Activated T-helper 1 cell treated with anti-CD3 and anti-CD28 coated beads, Interleukin-12 subunit alpha, Interleukin-12 subunit beta, Interleukin-2, Interleukin-4 antibody, amounts not matched to agents 30 ng/mL and 10 ng/mL and 1 ng/mL, durations not matched to agents 14 hours and 24 hours and 36 hours (primary cell): ENCODE measurements at places on chromosomes 11 and 22.

DNA sequence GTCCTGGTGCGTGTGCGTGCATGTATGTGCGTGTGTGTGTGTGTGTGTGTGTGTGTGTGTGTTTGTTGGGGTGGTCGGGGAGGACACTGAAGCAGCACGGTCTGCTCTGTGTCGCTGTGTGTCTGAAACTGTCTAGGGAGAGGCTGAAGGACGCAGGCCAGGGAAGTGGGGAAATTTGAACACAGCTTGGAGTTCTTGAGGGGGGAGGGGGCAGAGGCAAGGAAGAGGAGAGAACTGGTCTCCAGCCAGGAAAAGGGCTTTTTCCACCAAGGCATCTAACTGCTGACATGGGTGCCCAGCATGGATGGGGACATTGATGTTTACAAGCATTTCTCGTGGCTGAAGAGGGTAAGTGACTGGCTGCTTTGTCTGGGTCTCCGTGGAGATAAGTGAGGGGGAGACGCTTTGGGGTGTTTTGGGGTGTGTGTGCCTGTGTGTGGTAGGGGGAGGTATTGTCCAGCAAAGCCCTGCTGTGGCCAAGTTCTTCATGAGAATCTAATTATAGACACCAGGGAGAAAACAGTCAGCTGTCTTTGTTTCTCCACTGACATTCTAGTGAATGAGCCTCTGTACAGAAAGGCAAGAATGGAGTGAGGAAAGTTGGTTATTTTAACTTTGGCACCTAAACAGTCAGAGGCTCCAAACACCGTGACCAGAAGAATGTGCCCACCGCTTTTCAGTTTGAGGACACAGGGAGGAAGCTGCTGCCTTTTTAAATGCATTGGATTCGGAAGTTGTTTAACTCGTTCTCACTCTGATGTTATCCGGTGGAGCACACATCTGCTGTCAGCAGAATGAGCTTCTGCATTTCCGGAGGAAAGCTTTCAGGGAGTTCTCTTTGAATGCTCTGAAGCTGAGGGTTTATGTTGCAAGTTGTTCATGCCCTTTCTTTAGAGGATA is 63.7 kb downstream of the PPFIBP2 start:
- DNase-seq: no peak
- H3K36me3 ChIP-seq: no peaks in the 10 kb centered on the region
- peak overlapping the region; percentile 31 for H3K27ac ChIP-seq
- peaks cover 22% of the 10 kb centered on the region for H3K4me1 ChIP-seq

DNA sequence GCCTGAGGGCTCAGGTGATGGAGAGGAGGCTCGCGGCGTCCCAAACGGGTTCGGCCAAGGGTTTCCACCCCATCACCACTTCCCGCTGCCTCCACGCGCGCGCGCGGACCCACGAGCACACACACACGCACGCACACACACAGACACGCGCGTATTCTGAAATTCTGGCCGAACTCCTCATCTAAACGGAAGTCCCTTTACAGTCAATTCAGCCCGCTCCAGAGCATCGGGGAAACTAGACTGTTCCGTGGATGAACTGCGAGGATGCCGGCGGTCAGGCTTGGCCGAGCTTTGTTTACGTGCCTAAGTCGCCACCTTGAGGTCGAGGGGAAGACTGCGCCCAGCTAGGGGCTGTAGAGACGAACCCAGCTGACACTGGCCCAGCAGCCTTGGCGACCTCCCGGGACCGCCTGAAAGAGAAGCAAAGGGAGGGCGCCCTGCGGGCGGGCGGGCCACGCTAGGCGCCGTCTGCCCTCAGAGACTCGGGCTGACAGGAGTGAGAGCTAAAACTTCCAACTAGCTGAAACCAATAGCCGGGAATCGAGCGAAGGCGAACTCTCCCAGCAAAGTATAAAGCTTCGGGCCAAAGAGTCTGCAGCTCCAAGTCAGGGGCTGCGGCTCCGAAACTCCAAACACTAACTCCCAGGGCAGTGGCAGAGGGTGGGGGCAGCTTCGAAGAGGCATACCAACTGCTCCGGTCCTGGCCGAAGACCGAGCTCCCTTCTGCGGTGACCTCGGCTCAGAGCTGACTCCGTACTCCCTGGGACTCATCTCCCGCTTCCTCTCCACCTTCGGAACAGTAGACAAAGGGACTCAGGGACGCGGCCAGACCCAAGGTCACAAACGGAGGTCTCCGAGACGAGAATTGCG is 124.7 kb upstream of the C11orf58 start:
- peak overlapping the region; percentile 18 for H3K27ac ChIP-seq
- H3K27me3 ChIP-seq: peaks cover 50% of the 10 kb centered on the region
- H3K4me1 ChIP-seq: peaks cover 18% of the 10 kb centered on the region
- no peaks in the 10 kb centered on the region for H3K36me3 ChIP-seq

GRCh38 chr11:9561279-9561982 is 12.0 kb upstream of the WEE1 start:
- no peak overlapping the region for H3K27ac ChIP-seq
- peaks cover 24% of the 10 kb centered on the region for H3K4me1 ChIP-seq
- H3K36me3 ChIP-seq: peaks cover 15% of the 10 kb centered on the region

- H3K4me1 ChIP-seq: no peaks in the 10 kb centered on the region
- H3K36me3 ChIP-seq: no peaks in the 10 kb centered on the region
- DNase-seq: no peak
Measured at GRCh38 chr11:70137383-70137782, 59.3 kb downstream of the ANO1 start.

- no peak overlapping the region for H3K27ac ChIP-seq
- H3K4me3 ChIP-seq: no peak overlapping the region
- no peak for DNase-seq
- no peaks in the 10 kb centered on the region for H3K36me3 ChIP-seq
- H3K27me3 ChIP-seq: peaks cover 9% of the 10 kb centered on the region
Measured at GRCh38 chr11:75114465-75114864, 17.8 kb upstream of the OR2AT4 start.

GRCh38 chr22:44032126-44032730 is 8.1 kb downstream of the PARVB start:
- no peak overlapping the region for H3K4me3 ChIP-seq
- no peak overlapping the region for H3K27ac ChIP-seq
- H3K36me3 ChIP-seq: peaks cover 3% of the 10 kb centered on the region
- H3K27me3 ChIP-seq: no peaks in the 10 kb centered on the region
- H3K4me1 ChIP-seq: peaks cover 27% of the 10 kb centered on the region
- DNase-seq: no peak

GRCh38 chr11:45161252-45162063 is 15.0 kb downstream of the PRDM11 start:
- no peaks in the 10 kb centered on the region for H3K36me3 ChIP-seq
- no peak overlapping the region for H3K27ac ChIP-seq
- no peak overlapping the region for H3K4me3 ChIP-seq
